ENCODE measurements at places on chromosomes 13 and 19.

DNA sequence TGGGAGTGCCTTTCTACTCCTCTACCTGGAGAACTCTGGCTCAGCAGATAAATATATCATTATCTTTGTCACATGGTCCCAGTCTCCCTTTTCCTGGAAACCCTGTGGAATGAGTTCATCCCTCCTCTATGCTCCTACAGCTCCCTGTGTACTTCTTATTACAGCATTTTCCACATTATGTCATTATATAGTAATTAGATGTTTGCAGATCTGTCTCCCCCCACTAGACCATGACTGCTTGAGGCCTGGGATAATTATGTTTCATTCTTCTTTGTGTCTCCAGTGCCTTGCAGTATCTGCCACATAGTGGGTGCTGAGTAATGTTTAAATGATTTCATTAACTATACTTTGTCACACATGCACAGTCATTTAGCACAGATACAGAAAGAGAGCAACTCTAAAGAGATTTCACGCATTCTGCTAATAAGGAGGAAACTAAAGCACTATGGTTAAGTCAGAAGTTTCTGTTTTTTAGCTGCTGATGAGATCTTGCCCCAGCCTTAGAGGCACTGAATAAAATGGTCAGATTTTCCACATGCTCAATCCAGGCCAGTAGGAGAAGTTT is 66.1 kb upstream of the DIAPH3 start:
- no peak for DNase-seq

DNA sequence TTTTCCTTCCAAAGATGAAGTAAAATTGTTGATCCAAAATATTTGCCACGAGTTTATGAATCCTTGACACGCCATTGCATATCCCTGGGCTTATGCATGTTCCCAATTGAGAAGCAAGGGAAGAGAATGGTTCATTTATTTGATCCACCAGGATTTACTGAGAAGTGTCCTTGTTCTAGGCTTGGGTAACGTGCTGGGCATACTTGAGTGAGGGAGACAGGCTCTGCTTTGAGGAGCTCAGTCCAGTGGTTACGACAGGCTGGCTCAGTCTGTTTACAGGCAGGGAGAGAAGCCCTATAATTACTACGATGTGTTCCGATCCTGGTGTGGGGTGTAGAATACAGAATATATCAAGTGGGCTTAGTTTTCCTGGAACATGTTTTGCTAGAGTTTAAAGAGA is 6.3 kb upstream of the PNMA8C start:
- no peak for DNase-seq

DNA sequence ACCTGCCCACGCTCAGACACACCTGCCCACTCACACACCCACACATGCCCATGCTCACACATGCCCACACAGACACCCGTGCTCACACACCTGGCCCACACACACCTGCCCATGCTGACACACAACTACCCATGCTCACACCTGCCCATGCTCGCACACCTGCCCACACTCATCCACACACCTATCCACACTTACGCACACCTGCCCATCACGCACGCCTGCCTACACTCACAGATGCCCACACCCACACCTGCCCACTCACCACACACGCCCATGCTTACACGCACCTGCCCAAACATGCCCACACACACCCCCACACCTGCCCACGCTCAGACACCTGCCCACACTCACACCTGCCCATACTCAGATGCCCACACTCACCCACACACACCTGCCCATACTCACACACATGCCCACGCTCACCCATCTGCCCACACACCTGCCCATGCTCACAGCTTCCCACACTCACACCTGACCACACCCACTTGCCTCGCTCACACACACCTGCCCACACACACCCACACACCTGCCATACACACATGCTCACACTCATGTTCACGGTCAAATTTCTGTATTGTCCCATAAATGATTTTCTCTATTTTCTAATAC is 15.6 kb downstream of the IL17D start:
- no peak for DNase-seq

DNA sequence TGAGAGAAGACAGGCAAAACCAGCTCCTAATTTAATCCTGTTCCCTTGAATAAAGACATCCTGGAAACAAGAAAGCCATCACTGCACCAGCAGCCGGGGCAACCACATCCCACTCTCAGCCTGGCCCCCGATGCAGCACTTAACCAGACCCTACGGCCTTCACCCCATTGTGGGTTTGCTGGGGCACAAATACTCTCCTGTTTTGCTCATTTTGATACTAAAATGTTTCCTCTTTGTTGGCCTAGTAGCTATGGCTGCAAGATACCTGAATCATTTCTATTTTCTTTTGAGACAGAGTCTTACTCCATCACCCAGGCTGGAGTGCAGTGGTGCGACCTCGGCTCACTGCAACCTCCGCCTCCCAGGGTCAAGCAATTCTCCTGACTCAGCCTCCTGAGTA is 28.4 kb downstream of the ANKRD27 start:
- no peak for DNase-seq

GRCh38 chr19:10936661-10937084 is 8.1 kb downstream of the TIMM29 start:
- DNase-seq: no peak

All from lower leg skin (tissue), 4 donors.